Regular cardiac myocyte (primary cell): ENCODE measurements at places on chromosomes 16 and 17. TPM values are rescaled to one million over a fixed set of nuclear protein-coding genes. Genes with fewer than 3 reads are reported as not detected.

SEZ6 gene
- total RNA-seq = not detected in 2 replicates

FOXJ1 gene
- total RNA-seq = not detected in 2 replicates

CNTNAP4 gene
- not detected in 2 replicates for total RNA-seq

EPOP gene
- total RNA-seq = 1.1 and 1.5 TPM in 2 replicates

CCL13 gene
- total RNA-seq = 4.8 TPM in 1 of 2 replicates, not detected in the other

PAGR1 gene
- total RNA-seq = 12.7 and 32.4 TPM in 2 replicates

TBC1D3D gene
- not detected in 2 replicates for total RNA-seq

TBC1D28 gene
- not detected in 2 replicates for total RNA-seq

LRRC37A gene
- total RNA-seq = 1.2 and 3.1 TPM in 2 replicates

ATP6V0A1 gene
- 31.2 and 73.6 TPM in 2 replicates for total RNA-seq

TNP2 gene
- total RNA-seq = not detected in 2 replicates

ASPHD1 gene
- total RNA-seq = 13.0 and 15.3 TPM in 2 replicates

TBC1D26 gene
- total RNA-seq = under 0.01 TPM in 1 of 2 replicates, not detected in the other

PKMYT1 gene
- 0.56 and 12.8 TPM in 2 replicates for total RNA-seq

SCO1 gene
- 19.4 and 23.6 TPM in 2 replicates for total RNA-seq

MYH1 gene
- total RNA-seq = not detected in 2 replicates

TVP23A gene
- not detected in 2 replicates for total RNA-seq

CHST6 gene
- total RNA-seq = 0.77 and 1.7 TPM in 2 replicates

MT4 gene
- total RNA-seq = not detected in 2 replicates

SCNN1G gene
- not detected in 2 replicates for total RNA-seq

ZG16 gene
- total RNA-seq = not detected in 2 replicates

DLG4 gene
- total RNA-seq = 12.7 and 16.3 TPM in 2 replicates

DOC2A gene
- total RNA-seq = under 0.01 TPM in 1 of 2 replicates, not detected in the other

RHBDL3 gene
- total RNA-seq = under 0.01 TPM in 1 of 2 replicates, not detected in the other

STAC2 gene
- under 0.01 TPM in 2 replicates for total RNA-seq

FNDC8 gene
- not detected in 2 replicates for total RNA-seq

SLC6A4 gene
- 0.77 and 11.6 TPM in 2 replicates for total RNA-seq

SDK2 gene
- 0.19 and 0.28 TPM in 2 replicates for total RNA-seq

SEPHS2 gene
- 6.5 and 28.4 TPM in 2 replicates for total RNA-seq

RBFOX1 gene
- not detected in 2 replicates for total RNA-seq

KRTAP17-1 gene
- total RNA-seq = not detected in 2 replicates

SGF29 gene
- 6.2 and 7.1 TPM in 2 replicates for total RNA-seq

KRTAP2-3 gene
- under 0.01 and 0.77 TPM in 2 replicates for total RNA-seq

MAP2K3 gene
- 29.9 and 33.4 TPM in 2 replicates for total RNA-seq

PRDM7 gene
- not detected in 2 replicates for total RNA-seq

USH1G gene
- total RNA-seq = under 0.01 TPM in 1 of 2 replicates, not detected in the other

TMEM98 gene
- total RNA-seq = 130 and 188 TPM in 2 replicates

KLHL10 gene
- total RNA-seq = under 0.01 and 0.28 TPM in 2 replicates

SLC6A2 gene
- not detected in 2 replicates for total RNA-seq

TBC1D3I gene
- total RNA-seq = under 0.01 TPM in 1 of 2 replicates, not detected in the other

ADGRG1 gene
- 4.5 and 6.1 TPM in 2 replicates for total RNA-seq

CCL16 gene
- not detected in 2 replicates for total RNA-seq

FZD2 gene
- 14.8 and 17.8 TPM in 2 replicates for total RNA-seq

NETO2 gene
- 13.8 and 42.2 TPM in 2 replicates for total RNA-seq

LPO gene
- total RNA-seq = not detected in 2 replicates

PRSS53 gene
- 1.9 and 5.4 TPM in 2 replicates for total RNA-seq

CA4 gene
- not detected in 2 replicates for total RNA-seq

KRT15 gene
- total RNA-seq = 0.56 and 3.5 TPM in 2 replicates

RNU2-1 gene
- total RNA-seq = not detected in 2 replicates

YBX2 gene
- total RNA-seq = 0.56 TPM in 1 of 2 replicates, not detected in the other

CEP20 gene
- total RNA-seq = 44.9 and 53.3 TPM in 2 replicates

VEZF1 gene
- total RNA-seq = 18.8 and 23.4 TPM in 2 replicates

CDH3 gene
- total RNA-seq = 0.38 and 1.1 TPM in 2 replicates

CES3 gene
- 0.56 TPM in 1 of 2 replicates, not detected in the other for total RNA-seq

BLMH gene
- 31.6 and 33.0 TPM in 2 replicates for total RNA-seq

SMPD3 gene
- total RNA-seq = under 0.01 and 0.19 TPM in 2 replicates

PRRT2 gene
- total RNA-seq = 0.58 and 3.1 TPM in 2 replicates

GLP2R gene
- total RNA-seq = not detected in 2 replicates

TP53TG3B gene
- total RNA-seq = not detected in 2 replicates
